Lung (tissue), 17 donors: ENCODE measurements at places on chromosomes 2 and 18. TPM values are rescaled to one million over a fixed set of nuclear protein-coding genes. Genes with fewer than 3 reads are reported as not detected.
A peak's percentile ranks its signal among the peaks of the same experiment; 100 is the strongest.

CNNM3 gene
- 31.4 TPM for total RNA-seq

DNAJC10 gene
- total RNA-seq: 80.0 TPM

DNA sequence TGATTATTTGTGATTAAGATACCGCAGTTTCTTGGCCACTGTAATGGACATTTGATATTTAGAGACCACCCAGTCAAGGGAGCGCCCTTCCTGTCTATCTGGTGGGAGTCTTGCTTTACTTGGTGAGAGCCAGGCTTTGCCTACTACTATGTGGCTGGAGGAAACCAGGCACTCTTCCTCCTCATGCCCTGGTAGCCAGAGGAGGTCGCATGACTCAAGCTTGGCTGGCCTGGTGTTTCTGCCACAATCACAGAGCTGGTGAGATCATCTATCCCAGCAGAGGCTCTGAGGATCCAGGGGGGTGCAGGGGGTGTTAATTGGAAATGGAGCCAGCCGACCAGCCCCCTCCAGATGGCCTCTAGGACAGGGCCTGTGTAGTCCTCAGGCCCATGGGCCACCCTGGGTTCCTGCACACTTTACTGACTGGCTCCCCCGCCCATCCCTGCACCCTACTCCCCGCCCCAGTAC, 46.8 kb upstream of the BIN1 start:
- no peaks in the 10 kb centered on the region for H3K36me3 ChIP-seq
- DNase-seq: peak; percentile 51
- H3K27me3 ChIP-seq: no peaks in the 10 kb centered on the region
- H3K27ac ChIP-seq: no peak overlapping the region
- no peak overlapping the region for H3K4me3 ChIP-seq

IL1R1 gene
- total RNA-seq: 163 TPM

ABCG8 gene
- 0.80 TPM for total RNA-seq

LOXHD1 gene
- total RNA-seq: 3.1 TPM

OR6B2 gene
- total RNA-seq: not detected

DNA sequence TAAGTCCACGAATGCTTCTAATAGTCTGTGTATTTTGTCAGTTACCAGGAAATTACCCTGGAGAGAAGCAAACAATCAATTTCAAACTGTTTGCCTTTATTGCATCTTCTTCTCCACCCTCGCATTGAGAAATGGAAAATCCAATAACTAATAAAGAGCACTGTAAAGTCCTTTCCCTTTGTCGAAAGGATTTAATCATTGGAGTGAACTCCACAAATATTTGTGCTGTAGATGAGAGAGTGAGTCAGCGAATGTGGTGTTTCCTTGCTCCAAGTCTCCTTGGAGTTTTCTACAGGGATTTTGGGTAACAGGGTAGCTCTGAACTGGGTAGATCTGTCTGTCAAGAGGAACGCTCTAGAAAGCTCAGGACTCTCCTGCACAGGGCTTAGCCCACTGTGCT, 240.2 kb downstream of the KCNS3 start:
- H3K36me3 ChIP-seq: no peaks in the 10 kb centered on the region
- no peak overlapping the region for H3K27ac ChIP-seq
- H3K27me3 ChIP-seq: no peaks in the 10 kb centered on the region
- DNase-seq: no peak
- no peak overlapping the region for H3K4me3 ChIP-seq

DNA sequence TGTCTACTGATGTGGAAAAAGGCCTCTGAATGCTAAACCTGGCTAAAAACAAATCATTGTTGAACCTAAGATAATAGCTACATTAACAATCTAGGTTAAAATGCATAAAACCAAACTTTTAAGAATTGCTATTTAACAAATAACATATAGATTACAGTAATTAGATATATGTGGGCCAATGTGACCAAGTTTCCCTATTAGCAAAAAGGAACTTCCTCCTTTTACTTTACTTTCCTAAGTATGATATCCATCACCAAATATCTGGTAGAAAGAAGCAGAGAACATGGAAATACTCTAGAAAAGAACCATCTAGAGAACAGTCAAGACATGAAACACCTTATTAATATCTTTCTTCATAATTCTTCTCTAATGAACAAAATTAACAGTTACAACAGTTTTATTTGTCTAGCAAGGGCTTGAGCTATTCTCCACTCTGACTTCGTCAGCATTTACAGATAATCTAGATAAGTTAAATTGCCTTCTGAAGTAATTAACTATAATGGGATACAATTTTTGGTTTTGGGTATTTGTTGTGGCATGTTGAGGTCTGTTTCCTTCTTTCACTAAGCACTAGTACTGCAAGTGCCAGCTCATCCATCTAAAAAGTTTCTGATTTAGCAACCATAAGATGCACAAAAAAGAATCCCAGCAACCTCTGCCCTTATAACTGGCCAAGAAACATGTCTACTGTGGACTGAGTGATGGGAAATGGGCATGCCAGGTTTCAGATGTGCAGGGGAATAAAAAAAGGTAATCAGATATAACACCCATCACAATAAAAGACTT, 53.3 kb downstream of the MEMO1 start:
- no peaks in the 10 kb centered on the region for H3K4me1 ChIP-seq
- no peaks in the 10 kb centered on the region for H3K36me3 ChIP-seq
- H3K4me3 ChIP-seq: no peak overlapping the region
- H3K27me3 ChIP-seq: no peaks in the 10 kb centered on the region

GRCh38 chr2:179021258-179021657, 28.7 kb downstream of the CCDC141 start:
- no peak for DNase-seq
- no peaks in the 10 kb centered on the region for H3K27me3 ChIP-seq
- no peak overlapping the region for H3K4me3 ChIP-seq
- H3K27ac ChIP-seq: no peak overlapping the region
- H3K4me1 ChIP-seq: peaks cover 7% of the 10 kb centered on the region

GRCh38 chr2:28219758-28220368, 172.8 kb upstream of the FOSL2 start:
- H3K27ac ChIP-seq: no peak overlapping the region
- DNase-seq: no peak
- H3K4me1 ChIP-seq: peaks cover under 1% of the 10 kb centered on the region
- H3K27me3 ChIP-seq: no peaks in the 10 kb centered on the region
- no peaks in the 10 kb centered on the region for H3K36me3 ChIP-seq

DNA sequence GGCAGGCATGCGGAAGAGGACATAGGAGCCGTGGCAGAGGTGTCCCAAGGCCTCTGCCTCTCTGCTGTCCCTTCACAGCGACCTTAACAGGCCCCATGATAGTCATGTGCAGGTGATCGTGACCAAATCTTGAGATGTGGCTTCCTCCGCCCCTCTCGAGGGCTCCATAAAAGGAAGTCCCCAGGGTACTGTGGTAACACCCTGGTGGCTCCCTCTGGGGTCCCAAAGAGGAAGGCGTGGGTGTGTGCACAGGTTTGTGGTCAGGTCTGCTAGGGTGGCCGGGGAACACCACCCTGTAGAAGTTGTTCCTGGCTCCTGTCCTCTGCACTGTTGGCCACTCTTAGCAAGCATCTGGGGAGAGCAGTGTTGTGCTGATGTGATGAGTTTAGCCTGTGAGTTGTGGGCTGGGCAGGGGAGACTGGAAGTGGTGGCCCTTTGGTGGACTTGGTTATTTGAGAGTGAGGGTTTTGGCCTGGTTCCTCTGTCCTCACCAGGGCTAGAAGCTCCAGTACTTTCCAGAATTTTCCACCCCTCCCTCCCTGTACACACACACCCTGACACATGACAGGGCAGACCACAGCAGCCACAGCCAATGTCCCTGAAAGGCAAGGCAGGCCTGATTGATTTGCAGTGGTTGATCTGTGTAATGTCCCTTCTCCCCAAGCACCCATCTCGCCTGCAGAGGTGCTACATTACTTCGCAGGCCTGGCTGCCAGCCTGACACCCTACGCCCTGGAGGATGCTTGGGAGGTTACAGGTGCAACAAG, 68.9 kb upstream of the BOD1L2 start:
- H3K27me3 ChIP-seq: no peaks in the 10 kb centered on the region
- no peak overlapping the region for H3K4me3 ChIP-seq
- H3K36me3 ChIP-seq: no peaks in the 10 kb centered on the region
- no peak overlapping the region for H3K27ac ChIP-seq
- DNase-seq: no peak

DNA sequence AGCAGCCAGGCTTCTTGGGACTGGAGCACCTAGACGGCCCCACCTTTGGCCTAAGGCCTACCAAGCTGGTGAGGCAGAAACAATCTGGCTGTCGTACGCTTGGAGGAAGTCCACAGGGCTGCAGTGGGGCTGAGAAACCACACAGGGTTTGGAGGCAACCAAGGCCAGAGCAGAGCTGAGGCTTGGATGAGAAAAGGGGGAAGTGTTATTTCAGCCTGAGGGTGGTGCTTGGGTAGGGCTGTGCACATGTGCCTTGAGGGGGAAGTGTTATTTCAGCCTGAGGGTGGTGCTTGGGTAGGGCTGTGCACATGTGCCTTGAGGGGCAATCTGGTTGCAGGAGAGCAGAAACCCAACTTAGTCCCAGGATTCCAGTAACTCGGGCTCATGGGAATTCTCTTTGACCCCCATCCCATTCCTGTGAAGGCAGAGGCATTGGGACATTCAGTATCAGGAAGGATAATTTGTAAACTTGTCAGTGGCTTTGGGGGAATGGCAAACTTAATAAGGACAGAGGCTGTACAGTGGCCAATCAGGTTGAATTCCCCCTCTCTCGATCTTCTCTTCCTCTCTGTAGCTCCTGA, 971 bp upstream of the FBXO41 start:
- H3K27ac ChIP-seq: no peak overlapping the region
- H3K27me3 ChIP-seq: peaks cover 9% of the 10 kb centered on the region
- DNase-seq: no peak
- no peak overlapping the region for H3K4me3 ChIP-seq
- H3K36me3 ChIP-seq: no peaks in the 10 kb centered on the region

- H3K27ac ChIP-seq: no peak overlapping the region
- DNase-seq: no peak
- H3K27me3 ChIP-seq: no peaks in the 10 kb centered on the region
- no peaks in the 10 kb centered on the region for H3K4me1 ChIP-seq
- H3K4me3 ChIP-seq: no peak overlapping the region
These were observed 280.5 kb upstream of the PIK3C3 start for GRCh38 chr18:41674506-41674905.

- H3K27me3 ChIP-seq: no peaks in the 10 kb centered on the region
- H3K4me3 ChIP-seq: no peak overlapping the region
- no peaks in the 10 kb centered on the region for H3K36me3 ChIP-seq
- no peaks in the 10 kb centered on the region for H3K4me1 ChIP-seq
- no peak for DNase-seq
- H3K27ac ChIP-seq: no peak overlapping the region
These were observed 221.3 kb upstream of the DCC start for GRCh38 chr18:52118684-52119083.

UGT1A7 gene
- not detected for total RNA-seq

ST8SIA3 gene
- total RNA-seq: 0.03 TPM
